ENCODE measurements at places on chromosomes 3 and 15.
A peak's percentile ranks its signal among the peaks of the same experiment; 100 is the strongest.

GRCh38 chr3:67028001-67028784, 30.1 kb downstream of the KBTBD8 start:
- no peak for DNase-seq

DNA sequence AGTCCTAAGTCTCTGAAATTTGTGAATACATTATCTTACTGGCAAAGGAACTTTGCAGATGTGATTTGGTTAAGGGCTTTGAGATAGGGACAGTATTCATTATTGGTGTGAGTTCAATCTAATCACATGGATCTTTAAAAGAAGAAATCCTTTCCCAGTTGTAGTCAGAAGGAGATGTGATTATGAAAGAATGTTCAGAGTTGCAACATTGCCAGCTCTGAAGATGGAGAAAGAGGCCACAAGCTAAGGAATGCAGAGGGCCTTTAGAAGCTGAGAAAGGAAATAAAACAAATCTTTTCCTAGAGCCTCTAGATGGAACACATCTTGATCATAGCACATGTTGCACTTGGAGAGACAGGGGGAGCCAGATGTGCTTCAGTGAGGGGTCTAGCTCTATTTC, 27.7 kb upstream of the SIAH2 start:
- no peak for DNase-seq

DNA sequence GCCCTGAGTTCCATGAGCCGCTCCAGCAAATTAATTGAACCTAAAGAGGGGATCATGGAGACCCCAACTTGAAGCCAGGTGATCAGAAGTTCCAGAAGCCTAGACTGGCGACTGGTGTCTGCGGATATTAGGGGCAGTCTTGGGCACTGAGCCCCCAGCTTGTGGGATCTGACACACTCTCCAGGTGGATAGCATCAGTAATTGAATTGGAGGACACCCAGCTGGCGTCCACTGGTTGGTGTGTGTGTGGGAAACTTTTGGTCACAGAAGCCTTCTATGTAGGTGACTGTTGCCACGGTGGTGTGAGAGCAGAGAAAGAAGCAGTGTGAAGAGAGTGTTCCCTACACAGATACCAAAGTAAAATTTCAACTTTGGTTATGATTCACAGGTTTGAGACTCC, 106.0 kb upstream of the ADPGK start:
- DNase-seq, result no peak

GRCh38 chr15:68786753-68787152, 33.9 kb downstream of the ANP32A start:
- no peak for DNase-seq

- DNase-seq, result peak; percentile 53
Measured at GRCh38 chr15:71780115-71780976, 30.0 kb upstream of the NR2E3 start.

- no peak for DNase-seq
Measured at GRCh38 chr3:177598097-177598833, 401.0 kb upstream of the TBL1XR1 start.

DNA sequence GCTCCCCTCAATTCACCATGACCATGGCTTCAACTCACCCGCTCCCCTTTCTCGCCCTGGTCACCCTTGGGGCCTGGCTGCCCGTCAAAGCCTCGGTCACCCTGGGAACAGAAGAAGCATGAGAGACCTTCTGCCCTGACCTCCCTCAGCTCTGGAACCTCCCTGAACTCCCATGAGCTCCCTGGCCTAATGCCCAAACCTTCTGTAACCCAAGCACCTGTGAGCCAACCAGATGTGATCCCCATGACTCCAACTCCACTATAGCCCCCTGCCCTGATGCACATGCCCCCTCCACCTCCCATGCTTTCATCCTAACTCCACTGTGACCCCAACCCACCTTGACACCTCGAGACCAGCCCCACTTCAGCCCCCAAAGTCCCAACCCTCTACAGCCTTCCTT, 3.5 kb upstream of the UCN2 start:
- DNase-seq, result no peak

- no peak for DNase-seq
Measured at GRCh38 chr3:156143136-156143535, 22.8 kb downstream of the KCNAB1 start.

- no peak for DNase-seq
Measured at GRCh38 chr3:172705170-172705569, 5.7 kb downstream of the NCEH1 start.

- DNase-seq, result peak; percentile 76
Measured at GRCh38 chr15:26628879-26629529, 143.9 kb downstream of the GABRB3 start.

DNA sequence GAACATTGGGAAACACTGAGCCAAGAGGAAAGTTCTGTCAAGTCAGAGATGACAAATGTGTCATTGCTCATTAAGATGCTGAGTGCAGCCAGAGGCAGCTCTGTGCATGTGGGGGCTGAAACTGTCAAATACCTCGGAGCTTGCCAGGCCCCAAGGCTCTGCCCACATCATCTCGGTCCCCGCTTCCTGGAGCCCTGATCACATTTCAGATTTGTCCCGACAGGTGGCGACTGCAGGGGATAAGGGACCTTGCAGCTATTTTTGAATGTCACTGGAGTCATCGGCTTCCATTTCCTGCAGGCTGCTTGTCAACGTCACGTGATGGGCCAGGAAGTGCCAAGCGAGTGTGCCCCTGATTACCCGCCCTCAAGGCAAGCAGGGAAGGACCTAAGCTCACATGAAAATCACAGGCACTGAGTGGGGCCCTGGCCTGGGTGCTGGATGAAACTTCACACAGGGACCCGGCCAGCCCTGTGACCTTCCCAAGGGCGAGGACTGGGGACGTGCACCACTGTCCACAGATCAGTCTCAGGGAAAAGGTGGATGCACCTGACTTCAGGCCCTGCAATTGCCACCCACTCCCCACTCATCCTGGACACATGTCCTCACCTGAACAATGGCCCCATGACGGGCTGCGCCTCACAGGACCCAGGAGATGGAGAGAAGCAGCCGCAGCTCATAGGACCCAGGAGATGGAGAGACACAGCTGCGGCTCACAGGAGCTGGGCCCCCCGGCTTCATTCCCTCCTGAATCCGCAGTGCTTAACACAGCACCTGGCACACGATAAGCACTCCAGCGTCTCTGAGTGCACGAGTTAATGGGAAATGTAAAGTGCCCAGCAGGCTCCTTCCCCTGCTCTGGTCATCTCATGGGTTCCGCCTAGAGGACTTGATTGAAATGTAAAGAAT, 73.4 kb downstream of the NUP210 start:
- DNase-seq, result peak; percentile 27

GRCh38 chr15:95292785-95293450, 1037.6 kb upstream of the NR2F2 start:
- no peak for DNase-seq

DNA sequence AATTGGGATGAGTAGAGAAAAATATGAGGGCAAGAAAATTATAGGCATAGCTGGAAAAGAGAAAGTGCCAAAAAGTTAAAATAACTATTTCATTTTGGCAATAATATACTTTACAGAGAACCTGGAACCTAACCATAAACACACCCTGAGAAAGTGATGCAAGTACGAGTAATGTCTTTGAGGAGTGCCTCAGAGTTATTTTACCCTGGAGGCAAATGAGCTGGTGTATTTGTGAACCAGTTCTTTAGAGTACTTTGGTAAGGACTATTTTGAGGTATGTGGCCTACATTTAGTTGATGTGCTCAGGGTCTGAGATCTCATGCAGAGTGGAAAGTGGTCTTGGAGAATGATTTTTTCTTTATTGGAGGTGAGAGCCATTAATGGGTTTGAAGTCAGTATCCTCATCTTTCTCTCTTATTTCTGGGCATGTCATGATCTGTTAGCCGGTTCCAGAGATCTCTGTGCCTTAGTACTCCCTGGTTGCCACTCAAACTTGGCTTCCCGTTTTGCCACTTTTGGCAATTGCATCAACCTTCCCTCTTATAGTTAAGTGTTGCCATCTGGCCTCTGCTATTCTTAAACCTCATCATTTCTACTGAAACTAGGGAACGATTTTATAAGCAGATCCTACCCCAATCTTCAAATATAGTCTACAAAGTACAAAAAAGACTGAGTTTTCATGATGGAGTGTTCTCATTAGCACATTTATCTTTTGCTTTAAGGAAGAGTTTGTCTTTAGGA, 145.7 kb downstream of the EPHA6 start:
- DNase-seq, result peak; percentile 78

- DNase-seq, result no peak
Measured at GRCh38 chr3:13053420-13053819, 19.8 kb downstream of the IQSEC1 start.

GRCh38 chr3:10508235-10508618, 2.8 kb upstream of the ATP2B2 start:
- DNase-seq, result no peak

DNA sequence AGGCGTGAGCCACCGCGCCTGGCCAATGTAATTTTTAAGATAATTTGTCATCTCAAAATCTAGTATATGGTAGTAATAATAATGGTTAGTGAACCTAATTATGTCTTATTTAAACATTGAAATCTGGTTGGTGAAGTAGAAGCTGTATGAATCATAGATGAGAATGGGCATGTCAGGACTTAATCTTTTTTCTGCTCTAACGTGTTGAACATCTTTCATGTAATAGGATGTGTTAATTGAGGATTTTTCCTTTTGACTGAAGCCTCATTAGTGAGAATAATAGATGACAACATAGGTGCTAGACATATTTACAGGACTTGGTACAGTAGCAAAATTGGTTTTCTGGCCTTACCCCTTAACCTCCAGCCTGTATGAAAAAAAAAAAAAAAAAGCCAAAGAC, 835.6 kb downstream of the IGSF11 start:
- DNase-seq, result no peak

DNA sequence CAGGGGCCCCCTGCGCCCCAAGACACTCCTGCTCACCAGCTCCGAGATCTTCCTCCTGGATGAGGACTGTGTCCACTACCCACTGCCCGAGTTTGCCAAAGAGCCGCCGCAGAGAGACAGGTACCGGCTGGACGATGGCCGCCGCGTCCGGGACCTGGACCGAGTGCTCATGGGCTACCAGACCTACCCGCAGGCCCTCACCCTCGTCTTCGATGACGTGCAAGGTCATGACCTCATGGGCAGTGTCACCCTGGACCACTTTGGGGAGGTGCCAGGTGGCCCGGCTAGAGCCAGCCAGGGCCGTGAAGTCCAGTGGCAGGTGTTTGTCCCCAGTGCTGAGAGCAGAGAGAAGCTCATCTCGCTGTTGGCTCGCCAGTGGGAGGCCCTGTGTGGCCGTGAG, 3.1 kb upstream of the STAB1 start:
- DNase-seq, result no peak

DNA sequence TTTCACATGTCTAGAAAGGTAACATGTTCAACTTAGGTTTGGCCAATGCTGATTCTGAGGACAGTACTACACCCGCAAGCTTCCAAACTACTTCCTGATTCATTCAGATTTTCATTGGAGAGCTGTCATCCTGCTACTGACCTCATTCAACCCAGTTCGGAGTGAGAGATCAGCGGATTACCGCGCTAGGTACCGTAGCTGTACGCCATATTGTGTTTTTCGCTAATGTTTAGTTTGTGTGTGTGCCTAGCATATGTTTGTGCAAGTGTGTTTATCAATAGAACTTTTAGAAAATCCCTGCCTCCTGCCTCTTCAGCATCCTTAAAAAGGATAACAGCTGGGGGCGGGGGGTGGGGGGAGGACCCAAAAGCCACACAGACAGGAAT, 1.1 kb downstream of the ZBTB20 start:
- peak; percentile 79 for DNase-seq

- DNase-seq, result peak; percentile 15
Measured at GRCh38 chr3:176286476-176287085, 910.7 kb downstream of the TBL1XR1 start.

GRCh38 chr3:108415661-108416060, 94.7 kb downstream of the MYH15 start:
- DNase-seq, result no peak

DNA sequence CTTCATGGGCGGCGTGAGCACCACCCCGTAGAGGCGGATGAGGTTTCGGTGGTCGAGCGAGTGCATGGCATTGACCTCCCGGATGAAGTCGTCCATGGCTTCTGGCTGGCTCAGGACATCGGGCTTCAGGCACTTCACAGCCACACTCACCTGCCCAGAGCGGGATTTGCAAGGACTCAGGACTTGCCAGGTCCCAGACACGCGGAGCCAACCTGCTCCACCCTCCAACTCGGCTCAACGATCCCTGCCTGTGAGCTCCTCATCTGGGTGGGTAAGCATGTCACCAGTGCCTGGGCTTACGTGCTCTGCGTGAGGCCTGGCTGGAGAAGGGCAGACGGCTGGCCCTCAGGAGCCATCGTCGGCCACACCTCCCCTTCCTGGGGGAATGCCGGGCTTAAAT, 25.2 kb downstream of the TNK2 start:
- no peak for DNase-seq

DNA sequence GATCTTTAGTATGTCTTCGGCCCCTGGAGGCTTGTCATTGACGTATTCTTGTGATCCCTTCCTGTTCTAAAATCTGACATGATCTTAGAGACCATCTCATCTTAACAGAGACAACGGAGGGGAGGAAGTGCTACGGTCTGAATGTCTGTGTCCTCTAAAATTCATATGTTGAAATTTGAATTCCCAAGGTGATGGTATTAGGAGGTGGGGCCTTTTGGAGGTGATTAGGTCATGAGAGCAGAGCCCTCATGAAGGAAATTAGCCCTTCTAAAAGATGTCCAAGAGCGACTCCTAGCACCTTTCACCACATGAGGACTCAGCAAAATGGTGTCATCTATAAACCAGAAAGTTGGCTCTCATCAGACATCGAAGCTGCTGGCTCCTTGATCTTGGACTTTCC, 233.2 kb upstream of the CMC1 start:
- no peak for DNase-seq

GRCh38 chr3:48776854-48777253, 59.8 kb upstream of the IP6K2 start:
- DNase-seq, result no peak

DNA sequence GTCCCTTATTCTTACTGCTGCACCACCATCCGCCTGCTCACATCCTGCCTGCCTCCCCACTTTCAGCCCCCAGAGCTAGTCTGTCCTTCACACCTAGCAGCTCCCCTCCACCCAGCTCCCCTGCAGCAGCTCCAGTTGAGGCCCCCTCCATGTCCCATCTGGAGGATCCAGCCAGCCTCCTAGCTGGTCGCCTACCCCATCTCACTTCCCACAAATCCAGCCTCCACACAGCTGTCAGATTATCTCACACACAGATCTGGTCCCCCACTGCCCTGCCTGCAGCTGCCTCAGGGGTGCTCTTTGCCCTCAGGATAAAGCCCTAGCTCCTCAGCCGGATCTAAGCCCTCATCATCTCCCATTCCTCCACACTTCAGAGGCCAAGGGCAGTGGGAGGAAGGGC, 8.8 kb upstream of the SEMA7A start:
- no peak for DNase-seq

DNA sequence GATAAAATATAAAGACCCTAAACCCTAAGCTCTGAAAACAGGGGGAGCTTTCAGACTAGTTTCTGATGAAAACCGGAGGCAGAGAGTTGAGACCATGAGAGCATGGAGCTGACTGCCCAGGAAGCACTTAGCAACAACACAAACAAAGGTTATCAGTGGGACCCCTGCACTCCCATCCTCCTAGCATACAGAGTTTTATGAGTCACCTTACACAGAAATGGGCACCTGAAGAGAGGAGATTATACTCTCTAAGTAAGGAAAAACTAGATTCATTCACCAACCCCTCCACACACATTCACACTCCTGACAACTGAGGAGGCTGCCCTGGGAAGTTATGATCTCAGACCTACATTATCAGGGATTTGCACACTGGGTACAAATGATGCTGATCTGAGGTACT, 261.7 kb downstream of the ULK4 start:
- DNase-seq, result no peak

GRCh38 chr15:58269455-58270414, 131.6 kb downstream of the AQP9 start:
- peak; percentile 63 for DNase-seq

GRCh38 chr3:116020495-116020894, 397.2 kb downstream of the GAP43 start:
- peak; percentile 9 for DNase-seq

GRCh38 chr3:153138276-153139210, 23.5 kb upstream of the RAP2B start:
- peak; percentile 90 for DNase-seq

Measured in fibroblast of skin of back (primary cell).